ENCODE measurements at places on chromosomes 2 and 18.

DNA sequence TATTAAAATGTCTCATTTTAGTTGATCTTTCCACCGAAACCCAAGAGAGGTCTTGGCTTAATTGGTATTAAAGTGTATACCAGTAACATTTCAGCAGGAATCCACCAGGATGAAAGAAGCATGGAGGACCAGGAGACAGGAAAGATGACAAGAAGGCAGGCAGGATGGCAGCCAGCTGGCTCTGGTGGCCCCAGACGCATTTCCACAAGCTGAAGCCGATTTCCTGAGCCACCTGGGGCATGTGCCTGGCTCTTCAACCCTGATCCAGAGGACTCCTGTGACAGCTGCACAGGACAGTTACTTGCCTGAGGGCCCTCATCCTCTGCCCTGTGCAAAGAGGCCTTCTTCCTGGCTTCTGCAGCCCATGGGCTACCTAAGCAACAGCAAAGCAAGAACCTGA, 56.9 kb upstream of the NFU1 start:
- no peak for DNase-seq

DNA sequence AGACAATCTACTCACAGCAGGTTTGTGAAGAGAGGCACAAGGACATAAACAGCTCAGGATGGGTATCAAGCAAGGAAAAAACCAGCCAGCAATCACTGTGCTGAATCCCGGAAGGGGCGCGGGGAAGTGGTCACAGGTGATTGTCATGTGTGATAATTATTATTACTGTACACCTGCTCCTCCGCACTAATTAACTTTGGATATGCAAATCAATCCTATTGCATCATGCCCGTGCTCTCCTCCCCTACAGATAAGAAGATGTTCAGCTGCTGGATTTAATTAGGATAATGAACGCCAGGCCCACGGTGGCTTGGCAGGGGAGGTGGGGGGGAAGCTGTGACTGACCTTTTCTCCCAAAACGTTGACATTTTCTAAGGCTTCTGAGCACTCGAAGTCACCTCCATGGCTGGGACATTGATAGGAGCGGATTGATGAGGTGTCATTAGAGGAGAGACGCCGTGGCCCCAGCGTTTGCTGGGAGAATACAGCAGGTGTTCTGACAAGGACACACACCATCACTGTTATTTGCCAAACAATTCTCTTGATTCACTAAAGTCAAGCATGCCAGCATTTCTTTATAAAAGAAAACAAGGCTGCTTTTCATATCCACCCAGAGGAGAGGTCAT, 160.3 kb upstream of the VRK2 start:
- DNase-seq = no peak

DNA sequence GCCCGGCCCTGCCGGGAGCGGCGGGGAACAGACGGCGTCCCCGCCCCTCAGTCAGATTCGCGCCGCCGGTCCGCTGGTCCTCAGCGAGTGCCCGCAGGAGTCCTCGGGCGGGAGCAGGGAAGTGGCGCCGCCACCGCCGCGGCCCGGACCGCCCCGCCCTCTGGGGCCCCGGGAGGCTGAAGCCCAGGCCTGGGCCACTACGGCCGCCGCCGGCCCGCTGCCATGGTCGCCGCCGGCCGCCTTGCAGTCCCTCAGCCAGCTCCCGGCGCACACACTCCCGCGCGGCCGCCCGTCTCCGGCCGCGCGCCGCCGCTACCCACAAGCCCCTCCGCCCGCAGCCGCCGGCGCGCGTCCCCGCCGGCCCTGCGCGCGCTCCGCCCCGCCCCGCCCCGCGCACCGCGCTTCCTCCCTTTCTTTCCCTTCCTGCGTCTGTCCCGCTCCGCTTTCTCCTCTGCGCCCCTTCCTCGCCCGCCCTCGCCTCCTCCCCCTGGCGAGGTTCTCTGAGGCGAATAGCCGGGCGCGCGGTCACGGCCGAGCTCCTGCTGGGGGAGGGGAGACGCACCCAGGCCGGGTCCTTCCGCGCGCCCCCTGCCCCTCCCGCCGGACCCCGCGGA, at the start of gene ROCK2:
Gene ROCK2, minus strand, starts transcription at position 295 of the 614 bp plus-strand sequence. CDS start 500 bp downstream, outside the sequence.
- peak; percentile 87 for DNase-seq

GRCh38 chr2:168981651-168982050, 49.5 kb downstream of the ABCB11 start:
- DNase-seq = no peak

DNA sequence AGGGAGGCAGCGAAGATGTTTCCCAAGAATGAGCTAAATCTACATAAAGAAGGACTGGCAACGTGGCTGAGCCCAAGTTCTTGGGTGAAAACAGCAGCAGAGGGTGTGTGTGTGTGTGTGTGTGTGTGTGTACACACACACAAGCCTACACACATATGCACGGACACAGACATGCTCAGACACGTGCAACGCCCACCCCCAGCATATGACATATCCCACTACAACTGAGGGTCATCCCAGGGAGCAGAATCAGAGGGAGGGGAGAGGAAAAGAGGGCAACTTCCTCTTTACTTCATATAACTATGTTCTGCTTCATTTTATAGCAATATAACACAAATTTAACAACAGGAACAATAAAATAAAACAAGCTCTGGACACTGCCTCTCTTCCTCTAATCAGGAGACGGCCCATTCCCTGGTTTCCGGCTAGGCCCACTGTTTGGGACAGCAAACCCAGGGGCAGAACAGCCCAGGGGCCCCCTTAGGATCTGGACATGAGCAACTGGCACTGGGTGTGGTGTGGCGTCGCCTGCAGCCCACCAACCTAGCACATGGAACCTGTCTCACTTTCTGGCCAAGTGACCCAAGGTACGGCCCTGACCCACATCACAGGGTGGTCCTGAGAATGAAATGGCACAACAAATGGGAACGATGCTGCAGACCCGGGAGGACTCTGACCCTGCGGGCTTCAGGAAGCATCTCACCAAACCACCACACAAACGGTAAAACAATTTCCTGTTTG, 25.0 kb downstream of the FAM178B start:
- no peak for DNase-seq

DNA sequence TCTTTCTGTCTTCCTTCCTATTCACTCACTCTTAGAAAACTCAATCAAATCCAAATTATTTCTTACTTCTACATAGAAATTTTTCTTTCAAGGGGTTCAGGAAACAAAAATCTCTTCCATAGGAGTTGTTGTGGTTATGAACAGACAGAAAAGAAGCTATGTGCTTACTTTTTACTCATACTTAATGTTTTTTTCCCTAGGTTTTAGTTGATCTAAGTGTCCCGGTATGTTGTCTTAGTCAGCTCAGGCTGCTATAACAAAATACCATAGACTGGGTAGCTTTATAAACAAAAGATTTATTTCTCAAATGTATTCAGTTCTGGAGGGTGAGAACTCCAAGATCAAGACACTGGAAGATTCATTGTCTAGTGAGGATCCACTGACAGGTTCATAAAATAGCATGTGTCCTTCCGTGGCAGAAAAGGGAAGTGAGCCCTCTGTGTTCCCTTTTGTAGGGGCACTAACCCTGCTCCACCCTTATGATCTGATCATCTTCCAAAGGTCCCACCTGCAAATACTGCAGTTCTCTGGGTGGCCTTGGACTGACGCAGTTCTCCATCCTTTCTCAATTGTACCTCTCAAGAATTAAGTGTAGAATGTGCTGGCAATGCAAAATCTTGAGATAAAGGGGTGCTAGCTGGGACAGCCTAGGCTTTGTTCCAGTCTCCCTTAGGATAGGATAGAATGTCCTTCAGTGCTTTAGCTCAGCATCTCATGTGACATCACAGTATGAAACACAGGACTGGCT, 14.4 kb upstream of the VRK2 start:
- DNase-seq = no peak

DNA sequence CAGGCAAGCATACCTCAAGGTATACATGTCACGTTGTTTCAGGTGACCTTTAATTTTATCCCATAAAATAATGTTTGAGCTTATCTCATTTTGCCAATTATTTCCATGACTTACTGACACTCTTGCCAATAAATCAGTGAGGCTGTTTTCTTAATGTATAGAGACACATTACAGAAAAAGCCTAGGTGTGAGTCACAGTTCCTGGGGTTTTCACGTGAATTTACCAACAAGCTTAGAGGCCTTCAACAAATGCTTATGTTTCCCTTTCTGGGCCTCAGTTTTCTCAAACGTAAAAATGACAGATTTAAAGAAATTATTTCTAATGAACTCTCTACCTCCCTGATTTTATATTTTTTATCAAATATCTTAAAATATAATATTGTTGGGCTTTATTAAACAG, 517.5 kb upstream of the SPHKAP start:
- no peak for DNase-seq

DNA sequence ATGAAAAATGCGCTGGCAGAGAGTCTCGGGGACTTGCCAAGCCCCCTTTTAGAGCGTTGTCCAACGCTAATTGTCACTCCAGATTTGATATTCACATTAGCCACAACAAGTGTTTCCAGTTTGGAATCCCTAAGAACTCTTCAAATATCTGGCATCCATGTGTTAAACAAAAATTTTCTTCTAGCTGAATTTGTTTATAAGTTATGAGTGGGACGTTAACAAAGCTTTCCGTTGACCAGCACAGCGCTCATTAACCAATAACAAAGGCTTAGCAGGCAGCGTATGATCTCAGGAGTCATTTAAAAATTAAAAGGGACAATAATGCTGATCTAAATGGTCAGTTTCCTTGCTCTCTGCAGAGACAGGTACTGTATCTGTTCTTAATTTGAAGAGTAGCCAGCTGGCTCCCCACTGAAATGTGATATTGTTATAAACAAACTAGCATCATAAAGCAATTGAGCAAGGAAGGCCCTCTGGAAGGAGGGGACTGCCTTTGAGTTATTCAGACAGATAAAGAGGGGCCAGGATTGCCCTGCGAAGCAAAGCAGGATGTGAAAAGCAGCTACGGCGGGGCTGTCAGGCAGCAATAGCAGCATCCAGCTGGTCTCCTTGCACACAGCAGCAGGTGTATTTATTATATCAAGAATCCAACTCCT, 337.2 kb upstream of the SALL3 start:
- DNase-seq = no peak

DNA sequence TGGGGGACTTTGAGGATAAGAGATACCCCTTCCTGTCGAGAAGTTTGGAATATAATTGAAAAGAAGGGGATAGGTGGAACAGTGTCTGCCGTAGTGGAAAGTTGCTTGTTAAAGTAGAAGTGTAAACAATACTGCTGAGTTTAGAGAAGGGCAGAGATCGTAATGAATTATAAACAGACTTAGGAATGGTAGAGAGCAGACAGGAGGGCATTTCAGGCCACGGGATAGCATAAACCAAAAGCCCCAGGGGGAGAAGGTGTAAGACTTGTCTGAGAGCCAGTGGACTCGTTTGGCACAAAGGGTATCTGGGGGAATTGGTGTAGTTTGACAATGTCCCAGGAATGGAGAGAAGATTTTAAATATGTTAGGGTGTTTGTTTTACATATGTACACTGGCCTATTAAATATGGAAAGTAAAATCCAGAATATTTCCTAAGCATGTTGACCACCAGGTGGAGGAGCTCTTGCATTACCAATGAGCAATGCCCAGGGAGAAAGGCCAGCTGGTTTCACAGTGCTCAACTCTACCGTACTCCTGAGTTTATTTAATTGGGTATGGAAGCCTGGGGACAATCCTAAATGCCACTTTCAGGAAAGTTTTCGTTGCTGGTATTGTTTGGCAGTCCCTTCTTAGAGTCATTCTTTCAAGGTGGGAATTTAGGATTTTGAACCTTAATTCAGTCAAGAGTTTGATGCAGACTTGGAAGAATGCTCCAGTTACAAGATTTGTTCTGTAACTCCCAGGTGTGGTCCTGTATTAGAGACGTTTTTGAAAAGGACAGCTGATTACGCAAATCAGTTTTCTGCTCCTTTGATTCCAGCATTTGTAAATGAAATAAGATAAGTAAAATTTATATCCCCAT, 7.5 kb downstream of the COPS8 start:
- no peak for DNase-seq

DNA sequence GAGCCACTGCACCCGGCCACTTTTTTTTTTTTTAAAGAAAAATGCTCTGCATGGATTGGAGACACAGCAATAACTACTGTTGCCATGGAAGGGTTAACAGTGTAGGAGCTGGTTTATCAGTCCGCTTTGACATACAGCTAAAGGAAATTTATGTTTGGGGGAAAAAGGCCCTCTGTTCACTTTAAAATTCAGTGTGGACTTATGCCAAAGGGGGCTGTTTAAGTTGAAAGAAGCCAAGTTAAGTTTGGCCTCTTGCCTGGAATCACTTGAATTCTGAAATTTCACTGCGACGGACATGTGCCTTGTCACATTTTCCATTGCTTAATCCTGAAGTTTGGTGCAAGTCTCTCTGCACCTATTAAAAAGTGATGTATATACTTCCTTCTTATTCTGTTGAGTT, 3.1 kb downstream of the KCNE4 start:
- no peak for DNase-seq

GRCh38 chr18:77405096-77405495, 155.4 kb downstream of the GALR1 start:
- DNase-seq = no peak
